SHP77 treated with DMSO at 0.1 percent for 48 hours (cell line): ENCODE measurements at places on chromosomes 3 and 15.

GRCh38 chr3:18007980-18008379 lies 265.5 kb upstream of the TBC1D5 start:
- no peak for DNase-seq

GRCh38 chr3:47416041-47416440 lies 35.2 kb downstream of the PTPN23 start:
- no peak for DNase-seq

- DNase-seq = no peak
These were observed 11.5 kb upstream of the PRKAR2A start for GRCh38 chr3:48859206-48859605.

GRCh38 chr3:159779883-159780282 lies 208.8 kb upstream of the IL12A start:
- DNase-seq = no peak

DNA sequence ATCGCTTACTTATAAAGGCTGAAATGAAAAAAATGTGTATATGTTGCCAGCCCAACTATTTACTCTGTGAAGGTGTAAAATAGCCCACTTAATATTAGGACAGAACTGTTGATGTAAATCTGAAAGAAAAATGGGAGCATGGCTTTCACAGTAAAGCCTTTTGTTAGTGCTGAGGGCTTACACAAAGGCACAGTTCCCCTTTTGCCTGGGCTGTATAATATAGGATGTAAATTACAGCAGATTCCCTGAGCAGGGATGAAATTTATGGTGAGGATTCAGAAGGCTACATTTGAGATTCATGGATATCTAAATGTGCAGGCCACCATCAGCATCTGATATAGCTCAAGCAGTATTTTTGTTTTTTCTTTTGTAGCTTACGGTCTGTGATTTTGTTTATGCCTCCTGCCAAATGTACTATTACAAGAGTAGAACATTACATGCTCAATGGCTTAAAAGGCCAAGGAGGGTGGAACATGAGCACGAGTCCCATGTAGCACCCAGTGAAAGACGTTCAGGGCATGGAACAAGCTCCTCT lies 109.1 kb upstream of the ATP10A start:
- no peak for DNase-seq

DNA sequence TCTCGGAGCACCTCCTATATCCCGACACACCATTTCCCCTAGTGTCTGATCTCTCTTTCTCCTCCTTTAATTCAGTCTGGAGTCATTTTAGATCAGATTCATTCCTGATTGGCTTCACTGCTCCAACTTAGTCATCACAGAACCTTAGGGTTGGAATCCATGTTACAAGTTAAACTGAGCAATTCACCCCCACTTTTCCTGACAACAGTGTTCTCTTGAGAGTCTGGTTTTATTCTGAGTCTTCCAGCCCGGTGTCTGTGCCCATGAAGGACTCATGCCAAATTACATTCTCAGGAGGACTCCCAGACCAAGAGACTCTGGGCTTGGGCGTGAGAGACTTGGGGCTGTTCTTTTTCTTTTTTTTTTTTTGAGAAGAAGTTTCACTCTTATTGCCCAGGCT lies 57.5 kb downstream of the LPP start:
- DNase-seq = no peak

DNA sequence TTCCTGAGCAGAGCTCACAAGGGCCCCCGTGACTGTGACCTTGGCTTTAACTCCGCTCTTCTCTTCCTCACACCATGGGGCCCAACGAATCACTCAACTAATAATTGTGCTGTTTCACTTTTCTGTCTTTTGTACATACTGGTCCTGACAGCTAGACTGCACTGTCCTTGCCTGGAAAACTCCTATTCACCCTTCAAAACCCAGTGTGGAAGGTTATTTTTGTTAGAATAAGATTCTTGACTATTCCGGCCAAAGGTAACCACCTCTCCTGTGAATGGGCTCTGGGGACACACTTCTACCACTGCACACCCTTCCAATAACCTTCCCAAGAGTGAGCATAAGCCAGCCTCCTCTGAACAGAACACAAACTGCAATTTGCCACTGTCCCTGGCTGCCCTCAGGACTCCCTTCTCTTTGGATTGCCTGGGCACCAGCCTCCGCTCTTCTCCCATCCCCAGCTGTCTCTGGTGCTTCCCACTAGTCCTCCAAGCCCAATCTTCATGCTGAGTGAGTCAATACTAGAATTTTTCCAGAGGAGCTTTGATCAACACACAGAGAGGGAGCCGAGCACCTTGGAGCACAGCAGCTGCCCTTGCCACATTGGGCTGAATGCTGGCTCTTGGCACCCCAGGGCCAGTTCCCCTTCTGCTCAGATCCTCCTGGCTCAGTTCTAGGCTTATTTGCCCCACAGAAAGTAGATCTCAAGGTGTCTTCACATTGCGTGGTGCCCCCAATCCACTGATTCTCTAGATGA lies 2.1 kb downstream of the SCN5A start:
- no peak for DNase-seq

DNA sequence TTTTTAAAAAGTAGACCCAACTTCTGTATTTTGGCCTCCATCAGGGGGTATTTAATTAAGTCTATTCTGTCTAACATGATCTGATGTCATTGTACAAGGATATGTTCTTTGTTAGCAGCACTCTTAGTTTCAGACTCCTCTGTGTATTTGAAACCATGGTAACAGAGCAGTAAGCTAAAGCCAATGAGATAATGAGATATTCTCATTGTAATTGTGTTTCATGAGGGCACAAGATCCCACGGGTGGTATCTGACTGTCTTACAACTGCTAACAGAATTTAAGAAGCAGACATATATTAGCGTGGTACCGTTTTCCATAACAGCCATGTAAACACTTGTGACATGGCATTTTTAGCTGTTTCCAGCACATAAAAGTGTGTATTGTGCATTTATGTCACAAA lies 251.2 kb upstream of the VEPH1 start:
- DNase-seq = no peak

DNA sequence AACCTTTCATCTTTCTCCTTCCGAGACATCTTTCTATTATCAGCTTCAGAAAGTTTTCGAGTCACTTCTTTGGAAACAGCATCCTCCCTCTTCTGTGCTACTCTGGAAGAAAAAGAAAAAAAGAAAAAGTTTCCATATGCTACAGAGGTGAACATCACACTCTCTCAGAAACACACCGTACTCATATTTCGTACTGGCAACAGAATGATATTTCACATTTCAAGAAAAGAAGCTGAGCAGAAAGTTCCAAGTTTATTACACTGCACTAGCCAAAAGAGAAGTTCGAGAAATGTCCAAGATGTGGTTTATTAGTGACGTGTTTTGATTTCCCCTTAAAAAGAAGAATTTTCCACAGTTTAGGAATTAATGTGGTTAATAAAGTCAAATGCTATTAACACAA lies 6.0 kb downstream of the SSR3 start:
- DNase-seq = no peak

GRCh38 chr15:70151462-70151861 lies 53.7 kb upstream of the TLE3 start:
- DNase-seq = no peak

DNA sequence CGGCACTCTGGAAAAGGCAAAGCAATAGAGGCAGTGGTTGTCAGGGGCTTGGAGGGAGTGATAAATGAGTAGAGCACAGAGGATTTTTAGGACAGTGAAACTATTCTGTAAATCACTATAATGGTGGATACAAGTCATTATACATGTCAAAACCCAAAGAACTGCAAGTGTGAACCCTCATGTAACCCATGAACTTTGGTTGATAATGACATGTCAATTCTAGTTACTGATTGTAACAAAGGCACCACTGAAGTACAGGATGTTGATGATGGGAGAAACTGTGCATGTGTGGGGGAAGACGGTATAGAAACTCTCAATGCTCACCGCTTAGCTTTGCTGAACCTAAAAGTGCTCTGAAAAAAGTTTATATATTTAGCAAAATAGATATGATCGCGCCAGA lies 36.0 kb downstream of the BTLA start:
- DNase-seq = no peak

DNA sequence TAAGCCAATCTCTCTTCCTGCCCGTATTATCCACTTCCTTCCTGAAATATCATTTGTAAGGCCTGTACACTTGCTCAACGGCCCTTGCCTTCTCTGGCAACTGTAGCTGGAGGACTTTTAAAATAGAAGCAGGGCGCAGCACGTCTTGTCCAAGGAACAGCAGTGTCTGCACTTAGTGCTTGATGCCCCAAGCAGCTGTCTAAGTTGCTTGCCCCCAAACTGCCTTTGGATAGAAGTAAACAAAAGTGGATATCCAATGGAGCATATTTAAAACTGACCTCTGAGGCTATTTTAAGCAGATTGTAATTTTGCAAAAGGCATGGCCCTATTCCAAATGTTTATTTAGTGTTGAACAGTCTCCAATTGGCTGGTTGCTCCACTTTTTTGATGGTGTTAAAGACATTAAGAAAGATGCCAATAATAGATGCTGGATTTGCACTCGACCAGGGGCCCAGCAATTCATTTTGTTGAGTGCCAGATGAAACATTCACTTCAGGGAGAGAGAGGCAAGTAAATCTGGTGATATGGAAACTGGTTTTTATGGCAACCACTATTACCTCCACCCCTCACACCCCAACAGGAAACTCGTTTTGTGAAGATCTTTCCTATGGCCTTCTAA lies 526.8 kb upstream of the TBL1XR1 start:
- peak; percentile 79 for DNase-seq

- no peak for DNase-seq
These were observed 66.6 kb downstream of the LDHAL6B start for GRCh38 chr15:59273234-59273633.

DNA sequence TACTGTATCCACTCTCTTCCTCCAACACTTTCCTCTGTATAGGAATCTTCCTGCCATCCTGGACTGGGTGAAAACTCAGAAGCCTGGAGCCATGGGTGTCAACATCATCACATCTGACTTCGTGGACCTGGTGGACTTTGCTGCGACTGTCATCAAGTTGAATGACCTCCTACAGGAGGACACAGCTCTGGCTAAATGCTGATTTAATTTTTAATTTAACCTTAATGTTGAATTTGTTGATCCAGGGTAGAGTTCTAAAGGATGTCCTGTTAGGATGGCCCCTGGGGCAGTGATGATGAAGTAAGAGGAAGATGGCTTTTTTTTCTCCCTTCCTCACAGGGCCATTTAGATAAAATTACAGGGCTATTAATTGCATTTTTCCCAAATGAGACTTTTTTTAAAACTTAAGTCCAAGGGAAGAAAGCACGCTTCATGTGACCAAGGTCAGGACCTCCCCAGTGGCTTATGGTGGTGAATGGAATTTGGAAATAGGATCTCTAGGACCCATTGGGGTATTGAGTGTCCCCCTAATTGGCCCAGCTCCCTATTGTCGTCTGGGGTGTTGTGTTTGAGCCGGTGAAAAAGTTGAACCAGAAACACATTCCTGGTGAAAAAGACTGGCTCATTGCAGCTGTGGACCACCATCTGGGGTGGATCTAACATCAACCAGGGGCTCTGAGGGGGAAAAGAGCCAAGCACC lies 125.7 kb upstream of the ZBED2 start:
- DNase-seq = no peak

GRCh38 chr15:68229386-68230156 lies at the start of gene CLN6:
TSS of gene CLN6 (minus strand) at chr15:68229728. CDS start at chr15:68229584, 144 bp downstream.
- peak; percentile 41 for DNase-seq

DNA sequence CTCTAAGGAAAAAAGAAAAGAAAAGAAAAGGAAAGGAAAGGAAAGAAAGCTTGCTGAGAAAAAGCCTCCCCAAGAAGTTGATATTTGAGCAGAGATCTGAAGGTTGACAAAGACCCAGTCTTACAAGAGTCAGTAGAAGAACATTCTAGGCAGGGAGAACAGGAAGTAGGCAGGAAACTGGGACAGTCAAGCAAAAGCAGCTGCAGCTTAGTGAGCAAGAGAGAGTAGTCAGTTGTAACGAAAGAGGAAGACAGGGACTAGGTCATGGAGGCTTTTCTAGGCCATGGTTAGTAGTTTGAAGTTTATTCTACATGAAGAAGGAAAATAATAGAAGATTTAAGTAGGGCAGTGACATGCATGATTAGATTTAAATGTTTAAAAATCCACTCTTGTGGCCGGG lies 31.8 kb upstream of the KLHL6 start:
- DNase-seq = no peak

GRCh38 chr15:28113394-28114113 lies 14.4 kb upstream of the OCA2 start:
- DNase-seq = no peak

DNA sequence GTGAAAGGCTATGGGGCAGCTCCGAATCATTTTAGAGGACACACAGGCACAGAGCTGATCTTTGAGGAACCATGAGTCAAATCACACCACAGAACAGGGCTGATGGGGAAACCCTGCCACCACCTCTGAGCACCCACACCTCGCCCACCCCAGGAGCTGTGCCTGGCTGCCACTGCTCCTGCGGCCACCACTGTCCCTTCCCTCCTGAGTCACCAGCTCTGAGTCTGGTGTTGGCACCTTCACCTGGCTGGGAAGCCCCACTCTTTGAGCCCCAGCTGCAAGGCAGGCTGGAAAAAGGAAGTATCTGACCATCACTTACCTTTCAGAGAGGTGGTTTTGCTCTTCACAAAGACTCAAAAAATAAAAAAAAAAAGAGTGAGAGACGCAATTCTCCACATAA lies 63.6 kb upstream of the MEF2A start:
- no peak for DNase-seq

GRCh38 chr3:150252462-150252861 lies 155.6 kb upstream of the TSC22D2 start:
- DNase-seq = no peak

- DNase-seq = no peak
These were observed 58.2 kb downstream of the KLHL6 start for GRCh38 chr3:183497313-183497712.

DNA sequence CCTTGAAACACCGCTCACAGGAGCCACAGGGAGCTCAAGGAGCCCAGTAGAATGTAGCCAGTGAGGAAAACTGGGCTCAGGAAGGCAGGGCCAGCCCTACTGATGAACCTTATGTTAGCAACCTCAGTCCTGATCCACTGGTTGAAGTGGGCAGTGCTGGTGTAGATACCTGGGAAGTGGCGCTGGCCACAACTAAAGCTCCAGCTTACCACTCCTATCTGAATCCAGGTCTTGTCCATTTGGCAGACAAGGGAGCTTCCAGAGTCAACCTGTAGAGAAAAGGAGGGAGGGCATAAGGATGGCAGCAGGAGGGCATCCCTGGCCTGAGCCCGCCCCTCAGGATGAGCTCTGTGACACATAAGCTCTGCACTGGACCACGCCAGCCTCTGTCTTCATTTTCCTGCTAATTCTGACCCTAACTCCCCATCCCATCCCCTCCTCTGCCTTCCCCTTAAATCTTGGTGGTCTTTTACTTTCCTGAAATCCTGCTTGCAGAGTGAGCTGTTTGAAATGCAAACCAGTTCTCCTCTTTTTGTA lies 2.1 kb upstream of the PRSS50 start:
- no peak for DNase-seq

DNA sequence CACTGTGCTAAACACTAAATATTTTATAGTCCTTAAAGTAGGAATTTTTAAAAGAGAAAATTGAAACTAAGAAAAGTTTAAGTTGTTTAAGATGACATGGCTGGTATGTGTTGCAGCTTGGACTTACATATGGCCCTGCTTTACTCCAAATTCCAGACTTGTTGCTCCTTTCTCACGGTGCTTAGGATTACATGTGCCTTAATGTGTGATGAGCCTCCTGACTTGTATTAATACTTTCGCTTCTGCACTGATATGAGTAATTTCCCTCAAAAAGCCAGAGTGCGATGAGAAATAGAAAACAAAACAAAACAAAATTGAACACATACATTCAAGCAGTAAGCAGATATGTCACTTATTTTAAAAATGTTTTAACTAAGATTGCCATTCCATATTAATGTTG lies 250.2 kb downstream of the VGLL3 start:
- DNase-seq = no peak
